ENCODE measurements at places on chromosomes 7 and 10.

DNA sequence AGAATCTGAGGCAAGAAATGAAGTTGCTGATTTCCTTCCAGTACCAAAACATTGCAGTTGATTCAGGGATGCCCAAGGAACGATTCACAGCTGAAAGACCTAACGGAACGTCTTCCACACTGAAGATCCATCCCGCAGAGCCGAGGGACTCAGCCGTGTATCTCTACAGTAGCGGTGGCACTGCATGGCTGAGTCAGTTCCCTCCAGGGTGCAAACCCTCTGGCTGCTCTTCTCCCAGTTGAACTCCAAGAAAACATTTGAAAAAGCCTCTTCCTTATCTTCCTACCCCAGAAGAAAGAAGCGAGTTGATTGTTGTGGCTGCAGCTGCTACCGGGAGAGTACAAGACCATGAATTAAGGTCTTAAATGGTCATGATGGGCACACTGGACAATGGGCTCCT, 147.1 kb upstream of the PRSS1 start:
- DNase-seq = no peak

- no peak for DNase-seq
Measured at GRCh38 chr10:85490431-85490830, 876.2 kb downstream of the GRID1 start.

DNA sequence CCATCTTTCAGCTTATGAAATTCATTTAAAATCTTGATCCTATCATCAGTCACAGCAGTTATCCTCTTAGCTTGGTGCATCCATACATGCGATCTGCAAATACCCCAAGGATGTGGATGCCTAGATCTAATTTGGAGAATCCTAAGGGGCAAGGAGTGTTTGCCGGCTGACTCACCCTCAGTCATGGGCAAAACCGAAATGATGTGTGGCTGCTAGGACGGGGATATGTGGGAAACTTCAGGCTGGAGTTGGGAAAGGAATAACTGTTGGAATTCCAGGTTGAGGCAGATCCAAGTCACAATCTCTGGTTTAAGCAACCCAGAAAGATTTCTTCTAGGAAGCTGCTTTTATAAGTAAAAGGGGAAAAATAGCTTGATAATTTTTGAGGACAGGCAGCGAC, 19.7 kb upstream of the GOT1 start:
- no peak for DNase-seq

DNA sequence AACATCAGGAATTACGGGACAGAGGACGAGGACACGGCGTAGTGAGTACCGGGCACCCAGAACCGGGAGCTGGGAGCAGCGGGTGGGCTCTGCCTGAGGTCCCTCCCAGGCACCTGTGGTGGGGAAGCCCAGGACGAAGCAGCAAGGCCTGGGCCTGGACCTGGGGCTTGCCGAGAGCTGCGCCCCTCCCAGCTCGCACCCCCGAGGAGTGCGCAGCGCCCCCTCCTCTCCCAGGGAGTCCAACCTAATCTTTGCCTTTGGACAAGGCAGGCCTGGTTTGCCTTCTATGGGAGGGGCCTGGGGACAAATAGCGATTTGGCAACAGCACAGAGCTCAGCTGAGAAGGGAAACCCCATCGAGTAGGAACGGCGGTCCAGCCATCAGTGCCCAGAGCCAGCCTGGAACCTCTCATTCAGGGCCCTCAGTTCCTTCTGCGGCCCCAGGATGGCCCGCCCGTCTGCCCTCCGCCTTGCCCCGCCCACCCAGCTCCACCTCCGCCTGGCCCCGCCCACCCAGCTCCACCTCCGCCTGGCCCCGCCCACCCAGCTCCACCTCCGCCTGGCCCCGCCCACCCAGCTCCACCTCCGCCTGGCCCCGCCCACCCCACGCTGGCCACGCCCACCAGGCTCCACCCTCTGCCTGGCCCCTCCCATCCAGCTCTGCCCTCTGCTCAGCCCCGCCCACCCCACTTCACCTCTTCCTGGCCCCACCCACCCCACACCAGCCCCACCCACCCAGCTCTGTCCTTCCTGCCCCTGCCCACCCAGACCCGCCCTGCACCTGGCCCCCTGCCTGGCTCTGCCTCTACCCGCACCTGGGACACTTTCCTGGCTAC, 32.5 kb upstream of the KNDC1 start:
- DNase-seq = peak; percentile 51

- DNase-seq = no peak
Measured at GRCh38 chr10:62017491-62017870, 116.0 kb downstream of the ARID5B start.

- DNase-seq = no peak
Measured at GRCh38 chr10:31708474-31708873, 220.2 kb downstream of the ARHGAP12 start.
